ENCODE measurements at places on chromosomes 5 and 9. TPM values are rescaled to one million over a fixed set of nuclear protein-coding genes. Genes with fewer than 3 reads are reported as not detected.

Gene SOHLH1
- not detected for total RNA-seq

Gene CER1
- under 0.01 TPM for total RNA-seq

- DNase-seq: peak; percentile 5
These were observed 24.3 kb upstream of the PRRC1 start for GRCh38 chr5:127492854-127493738.

DNA sequence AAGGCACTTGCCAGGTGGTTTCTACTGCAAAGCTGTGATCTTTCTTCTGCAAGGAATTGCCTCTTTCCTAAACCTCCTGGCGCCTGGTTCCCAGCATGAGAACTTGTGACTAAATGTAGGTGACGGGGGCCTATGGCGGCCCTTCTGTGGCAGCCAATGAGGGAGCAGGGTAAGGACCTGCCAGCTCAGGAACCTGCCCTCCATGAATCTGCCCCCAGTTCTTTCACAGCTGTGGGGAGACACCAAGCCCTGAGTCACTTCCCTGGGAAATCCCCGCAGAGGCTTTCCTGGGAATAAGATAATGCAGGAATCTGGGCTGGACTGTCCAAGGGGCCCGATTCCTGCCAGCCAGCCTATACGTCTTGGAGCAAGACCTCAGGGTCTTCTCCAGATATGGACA, 56.7 kb upstream of the CTNNA1 start:
- no peak for DNase-seq
